Glutamatergic neuron (in vitro differentiated cells): ENCODE measurements at places on chromosomes 12 and 14.

- DNase-seq = no peak
These were observed 12.7 kb downstream of the FAIM2 start for GRCh38 chr12:49891012-49891411.

DNA sequence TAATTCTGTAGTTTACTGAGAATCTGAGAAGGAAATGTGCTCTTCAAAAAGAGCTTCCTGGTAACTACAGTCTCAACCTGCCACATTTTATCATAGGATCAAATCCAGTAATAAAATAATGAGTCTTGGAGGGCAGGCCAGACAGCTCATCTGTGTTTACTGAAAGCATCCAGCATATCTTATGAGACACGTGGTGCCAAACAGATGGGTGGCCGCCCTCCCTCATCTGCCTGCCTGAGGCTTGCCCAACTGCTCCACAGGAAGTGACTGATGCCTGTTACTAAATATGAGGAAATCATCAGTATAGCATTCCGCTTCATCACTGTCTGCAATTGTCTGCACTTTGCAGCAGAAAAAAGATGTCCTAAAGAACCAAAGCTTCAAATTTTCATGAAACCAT, 13.5 kb downstream of the DHRS7 start:
- DNase-seq = peak; percentile 55

DNA sequence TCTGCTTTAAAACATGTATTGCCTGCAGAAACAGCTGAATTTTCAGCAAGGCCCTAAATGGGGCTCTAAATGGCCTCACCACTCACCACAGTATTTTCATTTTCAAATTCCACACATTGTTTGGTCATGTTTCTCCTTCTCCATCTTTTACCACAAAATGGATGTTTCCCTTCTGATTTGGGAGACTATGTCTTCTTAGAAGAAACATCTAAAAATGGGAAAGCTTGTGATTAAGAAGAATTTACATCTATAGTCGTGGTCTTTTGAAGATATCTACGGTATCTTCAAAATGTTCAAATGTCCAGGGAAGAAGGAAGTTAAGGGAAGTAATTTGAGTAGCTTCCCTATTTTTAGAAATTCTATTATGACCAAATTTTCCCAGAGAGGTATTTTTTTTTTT, 20.7 kb upstream of the TUBA1C start:
- no peak for DNase-seq

DNA sequence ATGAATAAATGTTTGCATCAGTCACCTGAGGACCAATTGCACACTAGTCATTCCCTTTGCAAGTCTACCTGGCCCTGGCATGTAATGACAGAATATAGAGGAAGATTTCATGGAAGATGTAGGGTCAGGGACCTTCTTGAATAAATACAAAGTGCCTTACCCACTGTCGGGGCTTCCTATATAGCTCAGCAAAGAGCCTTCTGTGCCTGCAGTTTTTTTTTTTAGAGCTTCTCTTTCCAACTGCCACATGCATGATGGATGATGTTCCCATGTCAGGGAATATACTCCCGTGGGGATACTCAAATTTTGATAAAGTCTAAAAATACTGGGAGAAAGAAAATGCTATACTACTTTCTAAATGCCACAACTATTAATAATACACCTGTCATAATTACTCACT, 176.7 kb downstream of the ADCK1 start:
- no peak for DNase-seq

- no peak for DNase-seq
These were observed 110.2 kb downstream of the PLEKHA5 start for GRCh38 chr12:19239616-19240234.

DNA sequence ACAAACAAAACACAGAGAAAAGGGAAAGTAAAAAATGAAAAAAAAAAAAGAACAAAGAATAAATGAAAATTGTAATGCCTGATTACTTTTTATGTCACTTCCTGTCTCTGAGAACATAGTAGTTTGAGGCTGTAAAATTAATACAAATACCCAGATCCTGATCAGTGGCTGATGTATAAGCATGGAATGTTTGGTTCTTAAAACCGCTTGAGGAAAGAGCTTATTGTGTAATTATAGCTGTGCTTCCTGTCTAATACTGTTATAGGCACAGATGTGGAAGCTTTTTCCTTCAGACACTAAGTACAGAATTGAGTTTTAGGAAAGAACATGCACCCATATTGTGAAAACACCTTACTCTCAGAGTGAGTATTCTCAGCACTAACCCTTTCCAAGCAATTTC, 86.9 kb downstream of the AVPR1A start:
- no peak for DNase-seq

- DNase-seq = no peak
These were observed 6.0 kb upstream of the TEX52 start for GRCh38 chr12:2862876-2863275.

- no peak for DNase-seq
These were observed 124.1 kb downstream of the SSPN start for GRCh38 chr12:26319511-26319910.

GRCh38 chr14:74596741-74597450, 15.1 kb downstream of the LTBP2 start:
- DNase-seq = no peak

DNA sequence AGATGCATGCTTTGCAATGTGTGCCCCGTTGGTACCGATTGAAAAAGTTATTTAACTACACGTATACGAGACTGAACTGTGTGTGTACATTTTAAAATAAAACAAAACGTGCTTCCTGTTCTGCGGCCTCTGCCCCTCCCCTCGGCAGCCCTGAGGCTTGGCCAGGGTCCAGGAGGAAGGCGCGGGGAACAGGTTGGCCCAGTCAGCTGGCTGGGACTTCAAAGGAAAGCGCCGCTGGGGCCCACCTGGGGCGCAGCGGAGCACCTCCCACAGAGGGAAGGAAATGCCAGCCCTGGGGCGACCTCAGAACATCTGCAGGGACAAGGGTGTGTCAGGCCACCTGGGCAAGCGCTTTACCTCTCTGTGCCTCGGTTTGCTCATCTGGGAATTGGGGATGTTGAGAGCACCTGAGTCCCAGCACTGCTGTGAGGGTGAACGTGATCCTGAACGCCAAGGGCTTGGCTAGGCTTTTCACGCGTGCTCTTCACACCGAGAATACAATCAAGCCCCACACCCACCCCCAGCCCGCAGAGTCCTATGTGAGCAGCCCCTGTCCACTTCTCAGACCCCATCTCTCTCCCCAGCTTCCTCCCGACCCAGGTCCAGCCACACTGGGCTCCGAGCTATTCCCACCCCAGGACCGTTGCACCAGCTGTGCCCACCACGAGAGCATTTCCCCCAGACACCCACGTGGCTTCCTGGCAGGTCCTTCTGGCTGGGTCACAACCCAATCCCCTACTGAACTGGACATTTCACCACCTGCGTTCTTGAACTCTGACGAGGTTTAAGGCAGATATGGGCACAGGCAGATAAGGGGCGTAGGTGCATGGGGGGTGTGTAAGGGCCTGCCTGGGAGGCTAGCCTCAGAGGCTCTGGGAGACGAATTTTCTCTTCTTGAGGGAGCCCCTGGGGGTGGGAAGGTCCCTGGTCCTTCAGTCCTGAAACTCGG, 41.9 kb upstream of the NCOR2 start:
- no peak for DNase-seq

DNA sequence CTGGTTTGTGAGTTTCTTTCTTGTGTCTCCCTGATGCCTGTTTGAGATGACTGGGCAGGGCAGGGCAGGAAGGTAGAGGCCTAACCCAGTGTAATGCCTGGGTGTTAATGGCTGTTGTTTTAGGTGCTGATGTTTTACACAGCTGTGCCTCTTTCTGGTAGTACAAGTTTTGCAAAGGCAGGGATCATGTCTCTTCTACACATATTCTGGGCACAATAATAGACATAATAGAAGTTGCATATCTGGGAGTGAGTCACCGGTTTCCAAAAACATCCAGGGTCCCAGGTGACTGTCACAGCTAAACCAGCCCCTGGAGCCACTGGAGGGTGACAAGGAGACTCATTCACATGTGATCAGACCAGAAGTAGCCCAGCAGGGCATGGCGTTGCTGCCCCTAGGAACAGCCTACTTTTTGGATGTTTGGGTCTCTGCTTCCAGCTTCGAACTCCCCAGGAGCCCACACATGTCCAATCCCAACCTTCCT, 18.1 kb downstream of the TPCN1 start:
- no peak for DNase-seq

DNA sequence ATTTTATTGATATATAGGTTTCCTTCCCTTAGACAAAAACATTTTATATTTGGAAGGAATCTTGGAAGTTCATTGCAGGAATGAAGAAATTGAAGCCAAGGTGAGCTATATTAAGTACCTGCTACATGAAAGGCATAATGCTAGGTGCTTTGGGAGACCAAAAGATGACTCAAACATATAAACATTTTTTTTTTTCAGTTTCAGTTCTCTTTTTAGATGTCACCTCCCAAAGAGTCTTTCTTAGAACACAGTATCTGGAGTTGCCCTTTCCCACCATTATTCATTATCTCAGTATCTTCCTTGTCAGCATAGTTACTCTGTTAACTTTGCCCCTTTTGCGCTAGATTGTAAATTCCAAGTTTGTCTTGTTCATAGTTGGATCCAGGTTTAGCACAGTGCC, 1.1 kb downstream of the LIN52 start:
- no peak for DNase-seq

DNA sequence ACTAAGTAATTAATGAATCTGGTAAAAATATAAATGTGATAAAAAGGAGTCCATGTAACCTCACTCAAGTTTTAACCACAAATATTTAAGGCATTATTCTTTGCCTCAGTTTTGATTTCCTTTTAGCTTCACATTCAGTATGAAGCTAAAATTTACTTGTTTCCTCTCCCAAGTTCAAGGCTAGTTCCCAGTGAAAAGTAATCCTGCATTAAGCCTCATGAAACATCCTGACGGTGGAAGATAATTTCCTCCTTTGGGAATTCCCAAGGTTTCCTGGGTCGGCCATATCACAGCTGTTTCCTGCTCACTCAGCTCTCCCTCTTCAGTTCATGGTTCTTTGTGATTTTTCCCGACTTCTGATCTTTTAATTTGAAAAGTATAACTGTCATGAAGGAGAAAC, 1256.8 kb upstream of the FLRT2 start:
- no peak for DNase-seq

DNA sequence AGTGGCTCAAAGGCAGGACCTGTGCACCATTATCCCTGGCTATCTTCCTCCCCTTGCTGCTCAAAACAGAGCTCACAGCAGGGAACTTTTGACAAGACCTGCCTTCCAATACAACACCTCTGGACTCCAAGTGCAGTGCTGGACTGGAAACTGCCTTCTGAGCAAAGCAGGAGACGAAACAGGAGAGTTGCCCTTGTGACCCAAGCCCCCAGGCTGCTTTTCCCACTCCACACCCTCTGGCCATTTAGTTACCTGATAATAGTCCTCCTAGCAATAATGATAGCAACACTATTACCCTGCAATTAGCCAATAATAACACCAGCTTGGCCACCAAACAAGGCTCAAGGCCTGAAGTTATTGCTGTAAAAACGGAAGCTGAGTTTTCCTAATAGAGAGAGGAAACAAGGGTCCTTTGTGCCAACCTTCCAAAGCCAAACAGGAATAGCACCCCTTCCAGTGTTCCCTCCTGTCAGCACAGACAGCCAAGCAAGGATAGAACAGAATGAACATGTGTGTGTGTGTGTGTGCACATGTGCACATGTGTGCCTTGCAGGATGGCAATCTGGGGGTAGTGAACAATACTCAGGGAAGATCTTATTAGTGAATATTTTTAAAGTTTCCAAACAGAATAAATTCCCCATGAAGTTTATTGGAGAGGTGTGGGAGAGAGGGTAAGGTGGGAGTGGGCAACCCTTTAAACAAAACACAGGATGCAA, 9.2 kb upstream of the KRT73 start:
- no peak for DNase-seq

- no peak for DNase-seq
These were observed 101.6 kb downstream of the OTX2 start for GRCh38 chr14:56708704-56709103.

DNA sequence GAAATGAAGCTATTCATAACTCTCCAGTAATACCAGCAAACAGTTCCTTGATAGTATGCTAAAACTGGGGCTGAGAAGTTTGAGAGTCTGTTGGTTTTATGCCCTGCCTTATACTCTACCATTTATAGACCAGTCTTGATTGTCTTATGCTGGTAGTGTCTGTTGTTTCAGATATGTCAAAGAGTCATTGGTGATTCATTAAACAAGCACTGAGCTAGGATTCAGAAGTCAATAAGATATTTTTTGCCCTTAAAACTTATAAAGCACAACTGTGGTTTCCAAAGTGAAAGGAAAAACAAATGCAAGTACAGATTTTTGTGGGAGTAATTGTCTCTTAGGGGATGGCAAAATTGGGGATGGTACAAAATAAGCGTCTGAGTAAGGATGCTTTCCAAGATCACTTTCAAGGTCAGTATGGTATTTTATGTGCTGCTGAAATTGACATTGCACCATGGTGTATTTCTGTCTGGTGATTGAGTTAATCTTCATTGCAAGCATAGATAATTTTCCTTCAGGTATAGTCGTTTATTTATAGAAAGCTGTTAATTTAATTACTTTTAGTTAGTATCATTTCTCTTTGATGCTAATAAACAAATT, 289.5 kb upstream of the E2F7 start:
- no peak for DNase-seq

DNA sequence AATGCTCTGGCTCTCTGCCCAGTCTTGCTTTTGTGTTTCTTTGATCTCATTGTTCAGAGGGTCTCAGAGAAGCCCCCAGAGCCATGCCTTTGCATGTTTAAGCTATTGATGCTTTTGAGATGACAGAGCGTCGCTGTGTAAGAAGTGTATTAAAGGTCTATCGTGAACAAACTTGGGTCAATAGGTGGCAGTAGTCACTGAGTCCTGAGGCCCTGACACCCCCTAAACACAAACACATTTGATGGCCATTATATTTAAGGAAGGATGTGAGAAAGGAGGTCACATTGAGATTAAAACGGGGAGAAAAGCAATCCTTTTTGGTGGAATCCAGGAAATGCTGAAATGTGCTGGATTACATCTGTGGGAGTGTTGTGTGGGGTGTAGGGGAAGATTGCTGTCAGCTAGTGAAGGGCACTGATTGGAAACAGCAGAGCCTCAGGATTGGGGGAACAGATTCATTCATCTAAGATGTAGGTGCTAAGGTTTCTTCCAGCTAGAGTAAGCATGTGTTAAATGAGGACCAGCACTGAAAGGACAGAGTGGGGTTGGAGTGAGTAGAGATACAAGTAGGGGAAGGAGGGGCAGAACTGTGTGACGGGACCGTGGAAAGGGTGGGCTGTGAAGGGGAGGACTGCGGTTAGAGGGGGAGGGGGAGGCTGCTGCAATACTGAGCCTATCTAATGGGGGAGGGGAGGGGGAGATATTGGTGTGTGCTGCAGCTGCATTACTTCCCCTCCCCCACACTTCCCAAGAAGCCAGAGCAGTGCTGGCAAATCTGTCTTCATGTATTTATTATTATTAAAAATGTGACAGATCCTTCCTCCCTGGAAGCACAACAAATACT, 12.7 kb downstream of the NGDN start:
- DNase-seq = peak; percentile 26

GRCh38 chr14:75399843-75400775, 27.7 kb upstream of the JDP2 start:
- no peak for DNase-seq

GRCh38 chr12:131132118-131132892, 178.6 kb downstream of the ADGRD1 start:
- DNase-seq = peak; percentile 96

GRCh38 chr12:118397708-118398440, 21.5 kb downstream of the SUDS3 start:
- no peak for DNase-seq

- DNase-seq = peak; percentile 50
These were observed 1.7 kb downstream of the ANKRD52 start for GRCh38 chr12:56256326-56256960.
